ENCODE measurements at places on chromosomes 1 and 21.

DNA sequence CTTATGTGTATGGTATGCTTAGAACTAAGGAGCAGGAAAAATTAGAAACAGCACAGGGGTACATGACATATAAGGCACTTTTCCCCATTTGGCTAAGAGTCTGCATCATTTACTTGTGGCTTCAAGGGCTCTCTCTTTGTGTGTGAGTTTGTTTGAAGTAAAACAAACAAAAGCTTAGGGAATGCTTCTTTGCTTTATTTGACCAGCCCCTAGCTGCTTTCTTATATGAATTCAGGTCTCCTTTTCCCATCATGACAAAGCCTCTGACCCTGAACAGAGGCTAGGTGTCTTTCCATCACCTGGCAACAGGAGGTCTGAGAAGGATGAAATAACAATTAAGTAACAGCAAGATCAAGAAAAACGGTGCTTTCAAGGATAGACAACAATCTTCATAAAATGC lies 643.8 kb upstream of the ADGRL2 start:
- DNase-seq: no peak

- no peak for DNase-seq
Measured at GRCh38 chr1:184039126-184039525, 1.6 kb upstream of the COLGALT2 start.

DNA sequence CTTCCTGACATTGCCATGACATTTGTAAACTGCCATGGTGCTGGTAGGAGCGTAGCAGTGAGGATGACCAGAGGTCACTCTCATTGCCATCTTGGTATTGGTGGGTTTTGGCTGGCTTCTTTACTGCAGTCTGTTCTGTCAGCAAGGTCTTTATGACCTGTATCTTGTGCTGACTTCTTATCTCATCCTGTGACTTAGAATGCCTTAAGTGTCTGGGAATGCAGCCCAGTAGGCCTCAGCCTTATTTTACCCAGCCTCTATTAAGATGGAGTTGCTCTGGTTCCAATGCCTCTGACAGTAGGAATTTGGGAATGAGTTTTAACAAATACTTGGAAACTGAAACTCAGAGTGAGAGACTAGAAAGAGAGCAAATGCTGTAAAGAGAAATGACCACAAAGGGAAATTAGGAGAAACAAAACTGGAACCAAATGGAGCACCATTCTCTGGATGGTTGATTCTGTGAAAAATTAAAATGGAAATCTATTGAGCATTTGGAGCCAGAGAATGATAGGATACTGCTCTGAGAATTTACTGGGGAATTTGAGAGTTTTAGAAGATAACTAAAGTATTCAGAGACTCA lies 50.1 kb upstream of the RHOU start:
- no peak for DNase-seq

DNA sequence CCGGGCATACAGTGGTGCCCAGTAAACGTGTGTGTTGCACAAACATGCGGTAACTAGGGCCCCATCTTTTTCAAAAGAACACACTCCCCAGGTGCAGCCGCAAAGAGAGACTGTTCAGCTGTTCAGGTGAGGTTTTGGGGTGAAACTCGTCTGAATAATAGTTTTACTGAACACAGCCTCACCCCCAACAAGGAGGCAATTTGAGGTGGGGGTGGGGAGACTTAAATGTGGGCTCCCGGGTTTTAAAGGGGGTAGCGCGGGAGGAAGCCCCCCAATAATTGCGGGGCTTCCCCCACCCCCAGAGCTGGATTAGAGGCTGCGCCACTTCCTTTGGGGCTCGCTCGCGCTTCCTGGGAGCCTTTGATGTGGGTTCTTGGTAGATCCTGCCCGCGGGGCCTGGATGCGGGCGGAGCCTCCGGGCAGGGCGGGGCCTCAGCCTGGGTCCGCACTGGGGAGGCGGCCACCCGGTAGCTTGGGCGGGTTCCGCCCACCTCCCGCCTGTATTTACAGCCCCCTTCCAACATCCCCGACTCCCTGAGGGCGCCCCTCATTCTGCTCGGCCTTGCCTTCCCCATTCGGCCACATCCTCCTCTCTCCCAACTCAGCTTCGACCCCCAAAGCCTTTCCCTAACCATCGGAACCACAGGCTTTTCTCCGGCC lies 6.4 kb upstream of the EPHA2 start:
- DNase-seq: no peak

GRCh38 chr21:15837645-15838044 lies 107.9 kb downstream of the USP25 start:
- no peak for DNase-seq

DNA sequence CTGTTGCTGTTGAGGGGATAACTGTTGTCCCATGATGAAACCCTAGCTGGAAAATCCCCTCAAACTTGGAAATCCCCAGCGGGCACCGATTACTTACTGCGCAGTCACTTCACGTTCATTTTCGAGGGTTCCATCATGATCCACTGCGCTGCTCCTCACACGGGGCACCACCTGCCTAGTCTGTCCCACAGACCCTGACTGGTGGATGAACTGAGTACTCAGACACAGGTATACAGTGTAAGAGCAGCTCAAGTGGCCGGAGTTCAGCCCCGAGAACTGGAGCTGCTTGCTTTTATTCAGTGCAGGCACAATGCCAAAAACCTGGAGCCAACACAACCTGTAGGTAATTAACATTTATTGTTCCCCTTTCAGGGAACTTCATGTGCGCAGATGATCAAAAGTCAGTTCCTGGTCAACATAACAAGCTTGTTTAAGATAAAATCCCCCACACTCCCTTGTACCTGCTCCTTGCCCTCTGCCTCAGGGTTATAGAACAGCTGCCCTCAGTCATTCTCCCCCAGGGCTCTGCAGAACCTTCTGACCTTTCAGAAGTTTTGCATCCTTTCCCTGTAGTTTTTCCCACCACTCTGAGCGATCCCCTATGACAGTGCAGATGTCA lies 46.5 kb upstream of the PRELP start:
- DNase-seq: no peak

DNA sequence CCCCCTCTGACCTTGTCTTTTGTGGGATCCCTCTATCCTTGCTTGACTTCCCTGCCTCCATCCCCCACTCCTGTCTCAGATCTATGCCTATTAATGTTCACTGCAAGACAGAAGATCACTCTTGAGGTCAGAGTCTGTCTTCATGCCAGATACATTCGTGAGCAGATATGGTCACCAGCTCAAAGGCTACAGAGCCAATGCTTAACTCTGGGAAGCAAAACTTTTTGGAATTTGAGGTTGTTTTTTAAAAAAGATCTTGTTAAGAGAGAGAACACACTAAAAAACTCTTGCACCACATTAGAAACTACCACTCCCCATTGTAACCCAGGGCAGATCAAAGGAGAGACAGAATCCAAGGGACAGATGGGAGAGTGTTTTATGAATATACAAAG lies 17.1 kb upstream of the A3GALT2 start:
- DNase-seq: no peak

- no peak for DNase-seq
Measured at GRCh38 chr1:173893611-173894010, 23.5 kb downstream of the SERPINC1 start.

DNA sequence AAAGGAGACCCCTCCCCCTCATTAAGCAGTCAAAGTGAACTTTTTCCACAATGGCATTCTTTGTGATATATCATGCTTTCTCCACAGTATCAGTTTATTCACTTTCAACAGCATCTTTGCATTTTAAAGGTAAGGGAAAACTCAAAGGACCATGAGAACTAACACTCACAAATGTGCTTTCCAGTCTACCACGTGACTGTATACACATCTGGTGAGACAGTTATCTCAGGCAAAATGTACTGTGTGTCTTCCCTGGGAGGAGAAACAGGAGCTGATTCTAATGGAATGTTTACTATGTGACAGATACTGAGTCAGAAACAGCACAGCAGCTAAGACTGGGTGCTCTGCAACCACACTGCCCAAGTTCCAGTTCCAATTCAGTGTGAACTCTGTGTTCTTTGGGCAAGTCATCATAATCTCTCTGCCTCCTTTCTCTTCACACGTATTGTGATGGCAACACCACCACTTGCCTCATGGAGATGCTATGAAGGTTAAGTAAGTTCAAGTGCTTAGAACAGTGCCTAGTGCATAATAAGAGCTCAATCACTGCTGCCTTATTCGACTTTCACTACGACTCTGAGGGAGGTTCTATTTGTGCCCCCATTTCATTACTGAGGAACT lies 79.0 kb downstream of the SLC45A1 start:
- DNase-seq: no peak

- no peak for DNase-seq
Measured at GRCh38 chr1:107457989-107458388, 317.1 kb downstream of the NTNG1 start.

GRCh38 chr1:22380024-22380785 lies 71.4 kb upstream of the ZBTB40 start:
- no peak for DNase-seq

DNA sequence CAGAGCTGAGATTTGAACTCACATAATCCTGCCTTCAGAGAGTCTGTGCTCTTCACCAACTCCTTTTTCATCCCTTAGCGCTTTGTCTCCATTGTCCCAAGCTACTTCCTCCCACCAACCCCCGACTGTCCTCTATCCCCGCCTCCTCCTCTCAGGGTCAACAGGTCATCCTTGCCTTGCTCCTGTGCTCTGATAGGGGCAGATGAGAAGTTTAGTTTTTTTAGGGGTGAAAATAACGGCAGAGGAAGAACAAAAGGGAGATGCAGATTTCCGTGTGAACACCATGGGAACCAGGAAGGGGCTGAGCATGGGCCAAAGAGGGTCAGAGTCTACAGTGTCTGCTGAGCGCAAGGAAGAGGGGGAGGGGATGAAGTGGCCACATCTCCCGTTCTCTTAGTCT lies 31.9 kb downstream of the GLUL start:
- no peak for DNase-seq

DNA sequence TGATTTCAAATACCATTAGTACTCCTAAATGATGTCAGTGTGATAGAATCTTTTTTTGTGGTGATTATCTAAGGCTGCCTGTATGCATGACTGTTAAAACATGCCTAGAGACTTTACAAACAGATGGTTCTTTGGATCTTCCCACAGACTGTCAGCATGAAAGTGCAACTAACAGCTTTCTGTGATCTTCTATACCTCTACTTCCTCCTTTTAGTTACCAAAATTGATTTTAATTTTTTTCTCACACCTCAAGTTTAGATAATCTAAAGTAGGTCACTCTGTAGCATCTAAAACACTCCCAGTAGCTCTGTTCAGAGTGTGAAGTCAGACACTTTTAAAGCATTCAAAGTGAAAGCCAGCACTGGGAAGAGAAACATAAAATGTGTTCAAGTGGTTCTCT lies 534.5 kb downstream of the PTPRC start:
- DNase-seq: no peak

DNA sequence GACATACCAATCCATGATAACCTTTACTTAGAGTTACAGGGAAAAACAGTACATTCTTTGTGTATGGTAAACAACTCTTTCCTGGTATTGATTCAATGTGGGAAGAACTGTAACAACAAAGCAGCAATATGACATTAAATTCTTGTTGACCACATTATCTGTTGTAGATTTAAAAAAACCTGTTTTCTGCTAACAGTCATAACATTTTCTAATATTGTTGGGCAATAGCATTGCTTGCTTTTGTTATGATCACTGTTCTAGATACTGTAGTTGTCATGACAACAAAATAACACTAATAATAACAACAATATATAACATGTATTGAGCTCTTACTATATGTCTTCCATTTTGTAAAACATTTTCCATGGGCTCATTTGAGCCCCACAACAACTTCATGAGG lies 54.2 kb downstream of the PDE4B start:
- no peak for DNase-seq

DNA sequence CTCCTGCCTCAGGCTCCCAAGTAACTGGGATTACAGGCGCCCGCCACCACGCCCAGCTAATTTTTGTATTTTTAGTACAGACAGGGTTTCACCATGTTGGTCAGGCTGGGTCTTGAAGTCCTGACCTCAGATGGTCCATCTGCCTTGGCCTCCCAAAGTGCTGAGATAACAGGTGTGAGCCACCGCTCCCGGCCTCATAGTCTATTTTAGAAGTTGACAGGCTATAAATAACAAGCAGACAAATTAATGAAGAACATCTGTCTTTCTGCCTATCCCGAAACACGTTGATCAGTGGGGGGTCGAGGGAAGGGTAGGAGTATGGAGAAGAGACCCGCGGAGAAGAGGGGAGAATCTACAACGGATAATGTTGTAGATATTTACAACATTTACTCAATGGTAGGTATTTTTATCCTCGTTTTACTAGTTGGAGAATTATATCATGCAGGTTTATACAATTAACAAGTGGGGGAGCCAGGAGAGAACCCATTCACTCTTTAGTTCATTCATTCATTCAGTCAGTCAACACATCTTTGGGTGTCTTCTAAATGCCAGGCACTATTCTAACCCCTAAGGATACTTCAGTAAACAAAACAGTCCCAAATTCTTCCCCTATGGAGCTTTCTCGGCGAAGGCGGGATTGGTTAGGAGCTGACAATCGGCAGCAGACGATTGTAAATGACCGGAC lies 497 bp upstream of the IFNAR2 start:
- DNase-seq: no peak

- no peak for DNase-seq
Measured at GRCh38 chr1:55399346-55399745, 184.2 kb upstream of the USP24 start.

DNA sequence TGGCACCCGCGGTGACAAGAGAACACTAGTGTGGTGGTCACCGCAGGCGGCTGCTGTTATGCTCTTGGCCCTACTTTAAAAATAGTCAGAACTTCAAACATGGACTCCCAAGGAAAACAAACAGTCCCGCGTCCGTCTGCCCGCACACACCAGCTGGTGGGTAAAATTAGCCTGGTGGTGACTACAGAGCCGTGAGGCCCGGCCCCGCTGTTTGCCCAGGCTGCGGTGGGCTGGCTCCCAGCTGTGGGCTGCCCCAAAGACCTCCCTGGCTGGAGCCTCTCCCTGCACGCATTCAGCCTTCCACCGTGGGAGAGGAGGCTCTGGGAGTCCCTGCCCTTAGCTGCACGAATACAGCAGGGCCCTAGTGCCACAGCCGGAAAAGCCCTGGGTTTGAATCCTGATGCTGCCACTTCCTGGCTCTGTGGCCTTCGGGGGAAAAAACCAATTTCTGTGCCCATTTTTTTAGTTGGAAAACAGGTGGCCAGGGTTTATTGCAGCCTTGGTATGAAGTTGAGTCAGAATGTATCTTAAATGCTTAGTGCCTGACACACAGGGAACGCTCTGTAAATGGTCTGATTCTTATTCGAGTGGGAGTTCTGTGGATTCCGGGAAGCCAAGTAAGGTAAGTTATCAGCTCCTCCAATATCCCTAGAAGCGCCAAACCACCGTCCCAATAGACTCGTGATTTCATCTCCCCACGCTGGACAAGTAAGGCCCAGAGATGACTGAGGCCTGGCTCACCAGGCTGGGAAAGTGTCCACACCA lies 58.2 kb downstream of the ALPL start:
- DNase-seq: no peak

- DNase-seq: no peak
Measured at GRCh38 chr1:176330782-176331181, 123.7 kb upstream of the COP1 start.

- DNase-seq: peak; percentile 25
Measured at GRCh38 chr1:178693366-178693765, 31.7 kb upstream of the RALGPS2 start.

DNA sequence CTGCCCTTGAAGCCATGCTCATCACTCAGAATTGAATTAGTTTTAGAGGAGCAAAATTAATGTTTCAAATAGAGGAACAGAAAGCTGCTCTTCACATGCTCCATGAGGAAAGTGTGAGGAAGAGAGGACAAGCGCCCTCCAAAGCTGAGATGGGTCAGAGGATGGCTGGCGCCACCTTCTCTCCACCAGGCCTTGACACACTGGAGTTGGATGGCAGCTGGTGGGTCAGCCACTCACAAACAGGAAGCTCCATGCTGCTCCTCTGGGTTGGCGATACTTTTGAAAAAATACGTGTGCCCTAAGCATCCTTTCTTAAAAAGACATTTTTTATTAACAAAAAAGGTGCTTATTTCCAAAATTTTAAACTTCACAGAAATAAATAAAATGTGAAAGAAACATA lies 3.1 kb upstream of the CD2 start:
- no peak for DNase-seq

Data from NT2/D1 (cell line).